Activated naive CD8-positive, alpha-beta T cell treated with anti-CD3 and anti-CD28 coated beads, Interleukin-2, amount 10 ng/mL, durations not matched to agents 7 days and 5 days (primary cell): ENCODE measurements at places on chromosomes 11 and 22. TPM values are rescaled to one million over a fixed set of nuclear protein-coding genes. Genes with fewer than 3 reads are reported as not detected.

IFITM10 gene
- 1.3 TPM for total RNA-seq

TTC36 gene
- total RNA-seq = 1.0 TPM

BCO2 gene
- total RNA-seq = 1.5 TPM

MUC5AC gene
- not detected for total RNA-seq

ST3GAL4 gene
- total RNA-seq = 6.3 TPM

SAA4 gene
- total RNA-seq = not detected

C11orf91 gene
- 0.40 TPM for total RNA-seq

CFAP300 gene
- not detected for total RNA-seq

DRD2 gene
- total RNA-seq = not detected

C1QTNF5 gene
- total RNA-seq = not detected

CARNS1 gene
- total RNA-seq = 5.5 TPM

C11orf52 gene
- not detected for total RNA-seq

PISD gene
- 26.1 TPM for total RNA-seq

KCNK4 gene
- not detected for total RNA-seq

GNB1L gene
- 11.9 TPM for total RNA-seq

TP53AIP1 gene
- not detected for total RNA-seq

PHLDA2 gene
- 0.55 TPM for total RNA-seq

KDM4D gene
- total RNA-seq = 1.7 TPM

TMPRSS4 gene
- total RNA-seq = 0.30 TPM

ANKRD13D gene
- total RNA-seq = 207 TPM

KDM4E gene
- not detected for total RNA-seq

MUC2 gene
- total RNA-seq = not detected

RAB36 gene
- 0.68 TPM for total RNA-seq

KRTAP5-2 gene
- total RNA-seq = not detected

LYVE1 gene
- total RNA-seq = not detected

FTH1 gene
- total RNA-seq = 808 TPM

C11orf86 gene
- total RNA-seq = not detected

PNPLA5 gene
- total RNA-seq = not detected

ROM1 gene
- total RNA-seq = 2.4 TPM

E2F8 gene
- total RNA-seq = 26.9 TPM

DHCR7 gene
- 48.8 TPM for total RNA-seq

EXT2 gene
- 28.8 TPM for total RNA-seq

SYT9 gene
- not detected for total RNA-seq

ZNF215 gene
- total RNA-seq = 1.1 TPM

CDC42EP2 gene
- 0.51 TPM for total RNA-seq

BTG4 gene
- total RNA-seq = 0.31 TPM
